ENCODE measurements at places on chromosomes 16 and 17. TPM values are rescaled to one million over a fixed set of nuclear protein-coding genes. Genes with fewer than 3 reads are reported as not detected.

The CMTM4 gene
- 8.5 TPM for total RNA-seq

GRCh38 chr17:35931794-35932425 is 1.3 kb upstream of the RDM1 start:
- H3K4me3 ChIP-seq, result no peak overlapping the region
- no peaks in the 10 kb centered on the region for H3K36me3 ChIP-seq
- peak; percentile 19 for DNase-seq
- peaks cover 3% of the 10 kb centered on the region for H3K27me3 ChIP-seq

DNA sequence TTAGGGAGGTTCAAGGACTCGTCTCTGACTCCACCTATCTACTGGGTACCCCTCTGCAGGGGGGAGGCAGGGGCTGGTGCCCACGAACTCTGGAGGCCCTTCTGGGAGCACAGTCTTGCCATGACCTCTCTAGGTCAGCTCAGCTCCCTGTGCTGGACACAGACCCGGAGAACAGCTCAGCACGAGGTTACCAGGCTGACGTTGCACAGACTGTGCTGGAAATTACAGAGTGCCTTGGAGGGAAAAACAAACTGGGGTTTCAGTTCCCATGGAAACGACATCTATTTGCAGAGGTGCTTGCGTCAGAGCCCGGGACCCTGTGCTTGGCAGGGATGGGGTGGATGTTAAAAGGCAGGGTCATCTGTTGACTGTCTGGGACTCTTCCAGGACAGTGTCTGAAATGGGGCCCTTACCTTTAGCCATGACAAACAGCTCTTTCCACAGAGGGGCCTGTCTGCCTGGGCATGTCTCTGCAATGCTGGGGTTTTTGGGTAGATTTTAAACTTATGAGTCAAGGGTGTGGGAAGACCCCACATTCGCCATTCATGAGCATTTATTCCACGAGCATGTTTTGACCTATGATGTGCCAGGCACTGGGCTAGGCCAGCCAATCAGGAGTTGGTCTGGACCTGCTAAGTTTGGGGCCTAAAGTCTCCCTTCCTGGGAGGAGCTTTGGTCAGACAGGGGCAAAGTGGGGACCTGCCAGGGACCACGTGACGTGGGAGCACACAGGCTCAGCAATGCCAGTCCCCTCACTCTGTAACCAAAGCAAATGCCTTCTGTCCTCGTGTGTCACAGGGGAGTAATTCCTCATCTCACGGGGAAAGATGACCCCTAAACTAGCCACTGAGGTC is 22.5 kb downstream of the CCR7 start:
- H3K36me3 ChIP-seq, result no peaks in the 10 kb centered on the region
- no peak overlapping the region for H3K4me3 ChIP-seq
- peak; percentile 67 for DNase-seq
- H3K27ac ChIP-seq, result no peak overlapping the region
- H3K4me1 ChIP-seq, result peaks cover 5% of the 10 kb centered on the region

The ARSG gene
- 7.0 TPM for total RNA-seq

DNA sequence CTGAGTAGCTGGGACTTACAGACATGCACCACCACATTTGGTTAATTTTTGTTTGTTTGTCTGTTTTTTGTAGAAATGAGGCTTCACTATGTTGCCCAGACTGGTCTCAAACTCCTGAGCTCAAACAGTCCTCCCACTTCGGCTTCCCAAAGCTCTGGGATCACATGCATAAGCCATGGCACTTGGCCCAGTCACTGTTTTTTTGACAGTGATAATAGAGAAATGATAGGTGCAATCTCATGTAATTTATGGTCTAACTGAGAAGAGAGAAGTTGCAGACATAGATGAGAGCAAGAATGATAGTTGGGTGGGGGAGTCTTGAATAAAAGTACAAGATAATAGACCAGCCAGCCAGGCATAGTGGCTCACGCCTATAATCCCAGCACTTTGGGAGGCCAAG is 89.7 kb upstream of the TNRC6A start:
- H3K4me3 ChIP-seq, result no peak overlapping the region
- H3K27ac ChIP-seq, result no peak overlapping the region
- H3K4me1 ChIP-seq, result peaks cover 7% of the 10 kb centered on the region

- H3K36me3 ChIP-seq, result no peaks in the 10 kb centered on the region
- peaks cover 3% of the 10 kb centered on the region for H3K4me1 ChIP-seq
- no peak overlapping the region for H3K4me3 ChIP-seq
- DNase-seq, result no peak
- no peak overlapping the region for H3K27ac ChIP-seq
These were observed 6.7 kb upstream of the EVI2A start for GRCh38 chr17:31328160-31328535.

GRCh38 chr17:56973520-56973919 is 4.4 kb upstream of the SCPEP1 start:
- H3K27me3 ChIP-seq, result no peaks in the 10 kb centered on the region
- no peak overlapping the region for H3K4me3 ChIP-seq
- no peak for DNase-seq
- H3K4me1 ChIP-seq, result peaks cover 8% of the 10 kb centered on the region
- no peak overlapping the region for H3K27ac ChIP-seq
- H3K36me3 ChIP-seq, result no peaks in the 10 kb centered on the region

The CD300A gene
- total RNA-seq, result not detected

DNA sequence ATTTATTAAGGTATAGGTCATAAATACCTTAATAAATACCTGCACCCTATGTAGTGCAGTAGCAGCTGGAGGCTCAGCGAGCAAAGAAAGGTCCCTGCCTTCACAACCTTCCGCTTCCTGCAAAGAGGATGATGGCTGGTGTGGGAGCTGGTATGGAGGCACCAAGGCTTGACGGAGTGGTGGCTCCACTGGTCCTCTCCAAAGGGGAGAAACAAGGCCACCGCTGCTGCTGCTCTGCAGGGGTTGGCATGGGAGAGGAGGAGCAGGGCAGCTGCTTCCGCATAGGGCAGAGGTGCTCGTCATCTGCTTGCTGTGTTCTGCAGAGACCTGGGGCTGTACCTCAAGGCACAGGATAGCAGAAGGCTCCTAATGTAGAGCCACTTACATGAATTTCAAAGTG is 52.8 kb downstream of the NDEL1 start:
- H3K36me3 ChIP-seq, result peaks cover 20% of the 10 kb centered on the region
- H3K4me3 ChIP-seq, result no peak overlapping the region
- H3K27me3 ChIP-seq, result no peaks in the 10 kb centered on the region

GRCh38 chr17:42893359-42893758 is 7.2 kb upstream of the G6PC1 start:
- H3K4me3 ChIP-seq, result no peak overlapping the region
- no peaks in the 10 kb centered on the region for H3K36me3 ChIP-seq
- peaks cover 25% of the 10 kb centered on the region for H3K4me1 ChIP-seq
- peak; percentile 22 for DNase-seq

GRCh38 chr17:38415250-38416194 is 12.7 kb upstream of the ARHGAP23 start:
- DNase-seq, result no peak
- no peaks in the 10 kb centered on the region for H3K36me3 ChIP-seq
- no peak overlapping the region for H3K27ac ChIP-seq
- no peaks in the 10 kb centered on the region for H3K4me1 ChIP-seq
- peaks cover 22% of the 10 kb centered on the region for H3K27me3 ChIP-seq
- H3K4me3 ChIP-seq, result no peak overlapping the region

- peaks cover 23% of the 10 kb centered on the region for H3K4me1 ChIP-seq
- DNase-seq, result no peak
- H3K4me3 ChIP-seq, result no peak overlapping the region
- H3K27ac ChIP-seq, result no peak overlapping the region
- no peaks in the 10 kb centered on the region for H3K27me3 ChIP-seq
- no peaks in the 10 kb centered on the region for H3K36me3 ChIP-seq
These were observed 4.1 kb upstream of the NAGS start for GRCh38 chr17:44000141-44000860.

The TMEM220 gene
- total RNA-seq, result 10.4 TPM

The OR1A2 gene
- not detected for total RNA-seq

GRCh38 chr17:78986649-78987328 is 7.1 kb upstream of the LGALS3BP start:
- peaks cover 13% of the 10 kb centered on the region for H3K36me3 ChIP-seq
- H3K27me3 ChIP-seq, result no peaks in the 10 kb centered on the region
- peak; percentile 87 for DNase-seq

DNA sequence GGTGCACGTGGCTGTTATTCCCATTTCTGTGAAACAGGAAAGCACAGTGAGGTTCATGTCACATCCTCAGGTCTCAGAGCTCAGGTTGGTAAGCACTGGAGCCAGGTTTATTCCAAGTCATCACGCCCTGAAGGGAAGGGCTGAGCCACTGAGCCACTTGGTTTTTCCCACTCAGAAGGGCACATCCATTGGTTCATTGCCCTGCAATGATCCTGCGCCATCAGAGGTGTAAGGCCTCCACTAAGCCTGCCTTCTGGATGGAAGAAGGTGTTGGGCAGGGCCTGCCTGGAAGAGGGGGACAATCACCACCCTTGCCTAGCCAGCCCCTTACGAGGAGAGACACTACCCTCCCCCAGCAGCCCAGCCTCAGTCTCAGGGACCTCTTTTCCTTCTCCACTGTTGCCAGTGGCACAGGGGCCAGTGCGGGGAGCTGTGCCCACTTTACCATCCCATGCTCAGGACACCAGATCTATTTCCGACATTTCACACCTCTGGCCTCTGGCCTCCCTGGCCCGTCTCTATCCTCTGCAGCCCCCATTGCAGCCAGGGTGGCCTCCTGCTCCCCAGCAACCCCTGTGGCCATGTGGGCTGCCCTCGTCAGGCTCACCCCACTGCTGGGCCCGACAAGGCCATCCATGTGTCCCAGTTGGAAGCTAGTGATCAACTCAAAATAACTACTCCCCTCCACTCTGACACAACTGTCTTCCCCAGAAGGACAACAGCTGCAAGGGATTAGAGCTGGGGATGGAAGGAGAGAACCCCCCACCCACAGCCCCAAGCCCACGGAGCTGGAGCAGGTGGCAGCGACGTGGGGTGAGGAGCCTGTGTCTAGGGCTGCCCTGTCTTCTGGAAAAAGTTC is 29.9 kb downstream of the CFAP20 start:
- DNase-seq, result no peak
- no peak overlapping the region for H3K27ac ChIP-seq
- H3K27me3 ChIP-seq, result no peaks in the 10 kb centered on the region
- H3K36me3 ChIP-seq, result no peaks in the 10 kb centered on the region
- H3K4me1 ChIP-seq, result no peaks in the 10 kb centered on the region

DNA sequence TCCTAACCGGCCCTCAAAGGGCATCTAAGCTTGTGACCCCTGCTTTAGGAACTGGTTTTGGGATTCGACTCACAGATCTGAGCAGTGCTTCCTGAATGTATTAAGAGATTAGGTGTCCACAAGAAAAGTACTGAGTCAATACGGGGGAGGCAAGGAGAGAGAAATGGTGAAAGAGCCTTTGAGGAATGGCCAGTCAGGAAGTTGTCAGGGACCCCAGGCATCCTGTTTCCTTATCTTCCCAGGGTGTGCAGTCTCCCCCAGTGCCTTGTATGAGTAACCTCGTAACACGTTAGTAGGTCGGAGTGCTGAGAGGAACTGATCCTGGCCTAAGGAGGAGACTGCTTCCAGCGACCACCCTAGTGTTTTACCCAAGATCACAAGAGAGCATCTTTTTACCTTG is 16.4 kb upstream of the TMED6 start:
- H3K36me3 ChIP-seq, result peaks cover 21% of the 10 kb centered on the region
- peaks cover 10% of the 10 kb centered on the region for H3K4me1 ChIP-seq
- no peaks in the 10 kb centered on the region for H3K27me3 ChIP-seq
- H3K27ac ChIP-seq, result peak overlapping the region; percentile 66

The GPR139 gene
- not detected for total RNA-seq

- no peaks in the 10 kb centered on the region for H3K4me1 ChIP-seq
- no peak overlapping the region for H3K4me3 ChIP-seq
- no peak for DNase-seq
- no peak overlapping the region for H3K27ac ChIP-seq
- no peaks in the 10 kb centered on the region for H3K27me3 ChIP-seq
These were observed 317.7 kb downstream of the MAF start for GRCh38 chr16:79282806-79283205.

GRCh38 chr17:6137716-6138502 is 67.7 kb downstream of the WSCD1 start:
- H3K4me1 ChIP-seq, result no peaks in the 10 kb centered on the region
- no peaks in the 10 kb centered on the region for H3K27me3 ChIP-seq
- no peaks in the 10 kb centered on the region for H3K36me3 ChIP-seq
- no peak for DNase-seq
- H3K4me3 ChIP-seq, result no peak overlapping the region
